ENCODE measurements at places on chromosomes 4 and X.
A peak's percentile ranks its signal among the peaks of the same experiment; 100 is the strongest.

DNA sequence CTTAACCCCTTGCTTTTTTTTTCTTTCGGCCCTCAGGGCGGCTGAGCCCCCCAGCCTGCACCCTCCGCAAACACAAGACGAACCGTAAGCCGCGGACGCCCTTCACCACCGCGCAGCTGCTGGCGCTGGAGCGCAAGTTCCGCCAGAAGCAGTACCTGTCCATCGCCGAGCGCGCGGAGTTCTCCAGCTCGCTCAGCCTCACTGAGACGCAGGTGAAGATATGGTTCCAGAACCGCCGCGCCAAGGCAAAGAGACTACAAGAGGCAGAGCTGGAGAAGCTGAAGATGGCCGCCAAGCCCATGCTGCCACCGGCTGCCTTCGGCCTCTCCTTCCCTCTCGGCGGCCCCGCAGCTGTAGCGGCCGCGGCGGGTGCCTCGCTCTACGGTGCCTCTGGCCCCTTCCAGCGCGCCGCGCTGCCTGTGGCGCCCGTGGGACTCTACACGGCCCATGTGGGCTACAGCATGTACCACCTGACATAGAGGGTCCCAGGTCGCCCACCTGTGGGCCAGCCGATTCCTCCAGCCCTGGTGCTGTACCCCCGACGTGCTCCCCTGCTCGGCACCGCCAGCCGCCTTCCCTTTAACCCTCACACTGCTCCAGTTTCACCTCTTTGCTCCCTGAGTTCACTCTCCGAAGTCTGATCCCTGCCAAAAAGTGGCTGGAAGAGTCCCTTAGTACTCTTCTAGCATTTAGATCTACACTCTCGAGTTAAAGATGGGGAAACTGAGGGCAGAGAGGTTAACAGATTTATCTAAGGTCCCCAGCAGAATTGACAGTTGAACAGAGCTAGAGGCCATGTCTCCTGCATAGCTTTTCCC is 3.4 kb downstream of the MSX1 start:
- DNase-seq = no peak

GRCh38 chr4:55098456-55099204 is 26.8 kb downstream of the KDR start:
- no peak for DNase-seq

- no peak for DNase-seq
Measured at GRCh38 chrX:48003367-48003757, 427 bp downstream of the ZNF182 start.

- no peak for DNase-seq
Measured at GRCh38 chr4:47643845-47644244, 158.8 kb downstream of the ATP10D start.

- DNase-seq = peak; percentile 53
Measured at GRCh38 chr4:7192252-7193029, at the start of gene SORCS2. Gene SORCS2 (plus strand): TSS chr4:7192538.

GRCh38 chrX:63657821-63658220 is 127.2 kb downstream of the ARHGEF9 start:
- peak; percentile 87 for DNase-seq

DNA sequence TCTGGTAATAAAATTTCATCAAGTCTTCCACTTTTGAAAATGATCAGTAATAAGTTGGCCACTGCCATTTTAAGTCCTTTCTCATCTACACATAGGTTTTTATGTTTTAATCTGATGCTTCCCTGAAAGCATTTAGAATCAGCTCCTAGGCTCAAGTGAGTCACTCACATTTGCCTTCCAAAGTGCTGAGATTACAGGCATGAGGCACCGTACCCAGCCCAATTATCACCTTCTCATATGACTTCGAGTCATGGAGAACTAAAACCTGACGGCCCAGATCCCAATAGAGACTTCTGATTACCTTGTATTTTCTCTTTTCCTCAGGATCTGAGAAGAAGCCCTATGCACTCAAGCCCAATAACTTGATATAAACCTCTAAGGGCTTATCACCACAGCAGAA is 140.8 kb downstream of the OPHN1 start:
- peak; percentile 25 for DNase-seq

- no peak for DNase-seq
Measured at GRCh38 chrX:149825424-149825823, 43.7 kb downstream of the MAGEA9 start.

- no peak for DNase-seq
Measured at GRCh38 chr4:185997296-185997695, 71.7 kb upstream of the TLR3 start.

DNA sequence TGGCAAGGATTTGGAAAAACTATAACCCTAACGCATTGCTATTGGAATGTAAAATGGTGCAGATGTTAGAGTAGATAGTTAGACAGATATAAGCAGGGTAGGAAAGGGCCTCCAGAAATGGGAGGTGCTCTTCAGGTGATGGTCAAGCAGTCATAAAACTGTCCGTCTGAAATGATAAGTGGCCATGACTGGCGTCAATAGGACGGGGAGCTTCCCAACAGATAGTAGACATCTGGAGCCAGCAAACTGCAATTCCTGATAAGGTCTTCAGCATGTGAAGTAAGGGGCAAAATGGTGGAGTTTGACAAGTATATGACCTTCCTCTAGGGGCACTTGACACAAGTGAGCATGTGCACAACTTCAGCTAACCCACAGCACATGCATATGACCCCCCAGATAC is 250.4 kb downstream of the MAGEB5 start:
- DNase-seq = no peak

- DNase-seq = no peak
Measured at GRCh38 chr4:22884157-22884556, 191.4 kb downstream of the GBA3 start.

DNA sequence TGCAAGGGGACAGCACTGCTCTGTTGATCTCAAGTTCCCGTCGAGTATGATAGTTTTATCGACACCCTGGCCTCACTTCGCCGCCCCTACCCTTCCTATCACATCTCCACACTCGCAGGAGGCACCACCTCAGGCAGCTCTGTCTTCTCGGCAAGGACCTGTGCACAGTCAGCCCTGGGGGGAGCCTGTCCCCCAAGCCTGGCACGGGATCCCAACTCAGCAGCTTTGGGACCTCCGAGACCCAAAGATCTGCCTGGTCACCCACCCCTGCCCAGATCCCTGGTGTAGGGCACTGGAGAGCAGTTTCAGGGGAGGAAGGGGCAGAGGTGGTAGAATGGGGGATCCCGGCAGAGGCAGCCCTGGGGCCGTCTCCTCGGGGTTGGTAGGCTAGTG is 18.0 kb upstream of the UBA1 start:
- no peak for DNase-seq

- no peak for DNase-seq
Measured at GRCh38 chrX:152913346-152913745, 15.5 kb downstream of the ZNF185 start.

DNA sequence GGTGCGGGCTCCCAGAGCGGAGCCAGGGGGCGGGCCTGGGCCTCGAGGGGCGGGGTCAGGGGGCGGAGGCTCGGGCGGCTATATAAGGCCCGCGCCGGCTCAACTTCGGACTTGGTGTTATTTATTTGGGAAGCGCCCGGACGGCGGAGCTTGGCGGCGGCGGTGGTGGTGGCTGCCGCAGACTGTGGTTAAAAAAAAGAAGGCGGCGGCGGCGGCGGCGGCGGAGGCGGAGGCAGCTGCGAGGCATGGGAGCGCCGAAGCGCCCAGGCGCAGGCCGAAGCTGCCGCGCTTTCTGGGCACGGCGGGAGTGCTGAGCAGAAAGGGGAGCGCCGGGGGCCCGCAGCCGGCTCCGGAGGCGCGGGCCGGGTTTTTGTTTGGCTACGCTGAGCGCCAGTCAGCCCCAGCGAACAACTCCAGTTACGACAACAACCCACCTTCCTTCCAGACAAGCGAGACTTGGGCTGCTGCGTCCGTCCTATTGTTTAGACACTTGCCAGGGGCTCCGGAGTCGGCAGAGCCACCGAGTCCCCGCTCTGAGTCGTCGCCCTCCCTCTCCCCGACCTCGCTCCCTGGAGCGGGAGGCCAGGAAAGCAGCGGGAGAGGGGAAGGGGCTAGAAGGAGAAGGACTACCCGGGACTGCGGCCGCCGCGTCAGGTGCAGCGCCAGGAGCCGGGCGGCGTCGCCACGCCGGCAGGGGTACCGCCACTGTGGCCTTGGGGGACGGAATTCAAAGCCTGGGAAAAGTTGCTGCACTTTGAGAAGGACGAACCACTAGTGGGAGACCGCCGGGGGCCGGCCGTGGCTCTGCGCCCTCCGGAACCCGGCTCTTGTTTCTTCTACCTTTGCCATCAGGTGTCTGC is at the start of gene SLIT2:
SLIT2 (plus strand) TSS at position 110 of the 860 bp plus-strand sequence. CDS start 1,911 bp downstream, outside the sequence.
- peak; percentile 81 for DNase-seq
